ENCODE measurements at places on chromosomes 7 and 10.

DNA sequence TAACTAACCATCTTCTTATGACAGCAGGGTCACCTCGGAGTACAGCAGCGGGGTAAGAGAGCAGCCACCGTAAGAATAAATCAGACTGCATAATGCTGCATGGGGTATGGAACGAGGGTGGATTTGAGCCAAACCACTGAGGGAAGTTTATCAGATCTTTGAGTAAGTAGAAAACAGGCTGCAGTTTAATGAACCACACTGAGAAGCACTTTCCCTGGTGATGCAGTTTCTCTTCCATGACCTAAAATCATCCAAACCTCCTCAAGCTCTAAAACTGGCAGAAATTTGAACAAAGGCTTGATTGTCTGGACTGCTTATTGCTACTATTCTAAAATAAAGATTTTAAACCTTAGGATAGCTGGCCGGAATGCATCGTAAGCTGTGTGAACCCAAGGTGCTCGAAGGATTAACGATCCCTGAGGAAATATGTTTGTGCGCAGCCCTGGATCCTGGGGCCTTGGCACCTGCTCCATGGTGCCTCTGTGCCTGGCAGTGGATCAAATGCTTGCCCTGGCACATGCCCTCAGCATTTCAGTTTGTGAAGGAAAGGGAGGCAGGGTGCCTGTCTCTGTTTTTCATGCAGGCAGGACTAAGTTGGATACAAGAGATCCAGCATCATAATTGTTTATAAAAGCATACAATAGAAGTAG, 322.7 kb downstream of the LHFPL3 start:
- DNase-seq = no peak

GRCh38 chr7:155358948-155359712, 61.5 kb downstream of the INSIG1 start:
- no peak for DNase-seq

DNA sequence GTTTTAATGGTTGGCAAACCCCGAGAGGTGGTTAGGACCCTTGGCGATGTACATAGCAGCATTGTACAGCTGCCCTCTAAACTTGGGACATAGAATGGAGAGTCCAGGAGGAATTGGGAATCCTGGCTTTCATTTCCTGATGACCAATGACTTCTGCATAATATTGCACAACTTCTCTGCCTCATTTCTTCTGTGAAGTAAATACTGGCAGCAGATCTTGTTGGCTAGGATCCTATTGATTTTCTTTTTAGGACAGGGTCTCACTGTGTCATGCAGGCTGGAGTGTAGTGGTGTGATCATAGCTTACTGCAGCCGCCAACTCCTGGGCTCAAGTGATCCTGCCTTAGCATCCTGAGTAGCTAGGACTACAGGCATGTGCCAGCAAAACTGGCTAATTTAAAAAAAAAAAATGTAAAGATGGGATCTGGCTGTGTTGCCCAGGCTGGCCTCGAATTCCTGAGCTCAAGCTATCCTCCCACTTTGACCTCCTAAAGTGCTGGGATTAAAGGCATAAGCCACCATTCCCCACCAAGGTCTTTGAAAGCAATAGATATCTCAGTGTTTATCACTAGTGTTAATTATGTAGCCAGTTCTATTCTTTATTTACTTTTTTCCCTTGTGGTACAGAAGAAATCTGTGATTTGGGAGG, 58.1 kb downstream of the PODXL start:
- no peak for DNase-seq

GRCh38 chr7:90876701-90877100, 280.6 kb downstream of the CDK14 start:
- no peak for DNase-seq

DNA sequence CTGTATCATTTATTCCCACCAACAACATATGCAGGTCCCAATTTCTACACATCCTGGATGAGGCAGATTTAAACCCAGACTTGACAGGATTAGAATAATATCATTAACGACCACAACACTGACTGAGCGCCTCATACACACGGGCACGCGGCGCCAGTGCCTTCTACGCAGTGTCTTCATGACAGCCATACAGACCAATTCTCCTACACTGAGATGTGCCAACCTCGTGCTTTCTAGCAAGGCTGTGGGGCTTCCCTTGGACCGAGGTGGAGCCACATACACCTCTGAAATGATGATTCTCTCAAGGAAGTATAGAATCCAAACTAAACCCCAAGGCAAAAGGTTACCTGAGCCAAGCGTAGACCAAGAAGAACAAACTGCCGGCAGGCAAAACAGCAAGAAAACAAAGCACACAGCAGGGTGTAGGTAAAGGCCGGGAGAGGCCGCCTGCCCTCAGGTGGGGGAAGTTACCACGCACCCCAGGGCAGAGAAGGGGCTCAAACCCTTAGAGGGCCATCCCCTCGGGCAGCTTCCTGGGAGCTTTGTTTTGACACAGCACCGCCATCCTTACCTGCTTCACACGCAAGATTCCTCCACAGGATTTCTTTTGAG, 75.8 kb downstream of the DLG5 start:
- DNase-seq = no peak

GRCh38 chr10:117536866-117537435, 5.6 kb upstream of the EMX2 start:
- no peak for DNase-seq

GRCh38 chr7:13724191-13724976, 265.1 kb downstream of the ETV1 start:
- DNase-seq = no peak

- DNase-seq = no peak
Measured at GRCh38 chr7:14071045-14071444, 81.6 kb upstream of the ETV1 start.

DNA sequence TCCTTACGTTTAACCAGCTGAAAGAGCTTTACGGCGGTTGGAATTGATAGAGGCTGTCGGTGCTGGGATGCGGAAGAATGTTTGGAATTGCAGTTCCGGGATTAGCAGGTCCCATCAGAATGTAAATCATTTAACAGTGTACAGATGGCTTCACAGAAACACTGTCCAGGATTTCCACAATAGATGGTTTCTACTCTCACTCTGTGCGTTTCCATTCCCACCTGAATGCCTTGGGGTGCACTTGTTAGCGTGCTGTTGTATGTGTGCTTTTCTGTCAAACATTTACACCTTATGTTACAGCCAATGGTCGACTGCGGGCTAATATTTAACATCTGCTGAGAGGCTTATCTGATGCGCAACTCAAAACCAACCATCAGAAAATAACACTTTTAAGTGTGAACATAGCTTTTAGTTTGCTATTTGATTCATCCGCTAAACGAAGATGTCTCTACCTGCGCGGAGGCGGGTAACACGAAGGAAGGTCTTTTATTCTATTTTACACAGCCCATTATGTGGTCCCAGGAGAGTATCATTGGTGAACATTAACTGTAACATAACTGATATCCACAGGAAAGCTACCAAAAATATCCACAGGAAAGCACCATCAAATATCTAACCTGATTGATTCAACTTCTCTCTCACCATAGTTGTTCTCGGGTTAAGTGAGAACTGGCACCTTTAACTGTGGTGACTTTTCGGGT, 179.0 kb downstream of the PRPF18 start:
- no peak for DNase-seq

- no peak for DNase-seq
Measured at GRCh38 chr10:104043185-104043830, 42.4 kb downstream of the COL17A1 start.

- no peak for DNase-seq
Measured at GRCh38 chr7:43904533-43905208, 1.7 kb downstream of the URGCP start.

- DNase-seq = no peak
Measured at GRCh38 chr10:8275911-8276310, 221.4 kb downstream of the GATA3 start.

GRCh38 chr7:80294346-80294745, 159.7 kb downstream of the GNAI1 start:
- DNase-seq = no peak

DNA sequence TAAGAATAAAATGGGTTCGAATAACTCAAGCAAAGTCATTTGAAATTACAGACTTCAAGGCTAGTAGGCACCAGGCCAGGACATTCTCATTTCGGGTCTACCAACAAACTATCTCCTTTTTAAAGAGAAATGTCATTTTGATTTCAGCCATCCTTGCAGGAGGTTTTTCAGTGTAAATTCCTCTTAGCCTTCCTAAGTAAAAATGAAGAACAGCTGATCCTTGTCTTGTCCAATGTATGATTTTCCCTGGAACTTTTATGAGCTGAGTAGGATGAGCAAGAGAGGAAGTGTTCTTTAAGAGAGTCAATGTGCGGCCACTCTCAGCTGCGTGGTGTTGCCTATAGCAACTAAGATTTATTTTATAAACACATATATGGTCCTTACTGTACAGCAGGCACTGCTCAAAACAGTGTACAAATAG, 110.1 kb downstream of the PLCE1 start:
- DNase-seq = no peak

GRCh38 chr7:452791-453455, 66.7 kb downstream of the PDGFA start:
- no peak for DNase-seq

- DNase-seq = no peak
Measured at GRCh38 chr10:28914701-28915100, 237.4 kb downstream of the BAMBI start.

- DNase-seq = no peak
Measured at GRCh38 chr7:30838008-30838407, 66.8 kb downstream of the MINDY4 start.

GRCh38 chr10:7243139-7243538, 167.7 kb downstream of the SFMBT2 start:
- no peak for DNase-seq

DNA sequence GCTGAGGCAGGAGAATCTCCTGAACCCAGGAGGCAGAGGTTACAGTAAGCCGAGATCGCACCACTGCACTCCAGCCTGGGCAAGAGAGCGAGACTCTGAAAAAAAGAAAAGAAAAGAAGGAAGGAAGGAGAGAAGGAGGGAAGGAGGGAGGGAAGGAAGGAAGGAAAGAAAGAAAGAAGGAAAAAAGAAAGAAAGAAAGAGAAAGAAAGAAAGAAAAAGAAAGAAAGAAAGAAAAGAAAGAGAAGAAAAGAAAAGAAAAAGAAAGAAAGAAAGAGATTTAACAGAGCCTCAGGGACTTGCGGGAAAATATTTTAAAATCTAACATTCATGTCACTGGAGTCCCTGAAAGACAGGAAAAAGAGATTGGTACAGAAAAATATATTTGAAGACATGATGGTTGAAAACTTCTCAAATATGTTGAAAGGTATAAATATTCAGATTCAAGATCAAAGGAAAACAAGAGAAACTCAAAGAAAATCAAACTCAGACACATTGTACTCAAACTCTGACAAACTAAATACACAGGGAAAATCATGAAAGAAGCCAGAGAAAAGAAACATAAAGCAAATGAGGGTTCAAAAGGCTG, 25.3 kb upstream of the DNAAF5 start:
- DNase-seq = no peak

GRCh38 chr10:125259651-125260050, 99.3 kb upstream of the CTBP2 start:
- no peak for DNase-seq

DNA sequence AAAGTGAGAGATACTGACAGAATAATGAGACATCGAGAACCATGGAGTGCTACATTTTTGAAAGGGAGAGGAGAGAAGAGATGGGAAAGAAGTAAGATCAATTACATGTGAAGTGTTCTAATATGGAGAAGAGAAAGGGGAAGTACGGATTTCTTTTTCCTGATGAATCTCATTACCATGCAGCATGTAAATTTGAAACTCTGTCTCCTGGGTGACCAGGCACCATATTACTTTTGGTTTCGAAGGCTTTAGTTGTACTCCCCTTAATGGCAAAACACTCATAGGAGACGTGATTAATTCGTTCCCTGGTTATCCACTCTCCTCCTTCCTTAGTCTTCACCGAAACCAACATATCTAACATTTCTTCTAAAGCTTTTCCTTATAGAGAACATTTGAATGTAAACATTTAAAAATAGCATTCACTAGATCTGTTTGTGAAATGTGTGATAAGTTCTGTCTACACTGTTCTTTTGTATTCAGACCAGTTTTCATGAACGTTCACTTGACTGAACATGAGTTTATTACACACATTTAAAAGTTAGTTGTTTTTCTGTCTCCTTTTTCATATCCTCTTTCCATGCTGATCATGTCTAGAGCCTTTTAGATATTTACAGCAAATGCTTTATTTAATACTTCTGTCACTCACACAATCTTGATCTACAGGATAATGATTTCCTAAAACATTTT, 80.2 kb upstream of the MSRB2 start:
- DNase-seq = no peak

DNA sequence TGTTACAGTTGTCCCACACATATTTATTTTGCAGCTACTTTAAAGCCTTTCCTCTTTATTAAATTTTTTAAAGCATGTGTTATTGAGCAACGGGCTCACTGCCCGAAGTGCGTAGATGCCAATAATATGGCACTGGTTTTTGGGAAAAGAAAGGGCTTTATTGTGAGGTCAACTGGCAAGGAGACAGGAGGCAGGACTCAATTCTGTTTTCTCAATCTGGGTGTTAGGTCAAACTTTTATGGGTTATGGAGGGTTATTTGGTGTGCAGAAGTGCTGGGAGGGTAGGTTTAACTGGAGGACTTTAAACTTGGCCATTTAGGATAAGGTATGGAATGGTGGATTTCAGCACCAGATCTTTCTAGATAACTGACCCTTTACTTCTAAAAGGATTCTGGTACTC, 183.6 kb downstream of the LRRC4 start:
- DNase-seq = no peak

- no peak for DNase-seq
Measured at GRCh38 chr10:16952610-16953009, 135.4 kb upstream of the RSU1 start.

DNA sequence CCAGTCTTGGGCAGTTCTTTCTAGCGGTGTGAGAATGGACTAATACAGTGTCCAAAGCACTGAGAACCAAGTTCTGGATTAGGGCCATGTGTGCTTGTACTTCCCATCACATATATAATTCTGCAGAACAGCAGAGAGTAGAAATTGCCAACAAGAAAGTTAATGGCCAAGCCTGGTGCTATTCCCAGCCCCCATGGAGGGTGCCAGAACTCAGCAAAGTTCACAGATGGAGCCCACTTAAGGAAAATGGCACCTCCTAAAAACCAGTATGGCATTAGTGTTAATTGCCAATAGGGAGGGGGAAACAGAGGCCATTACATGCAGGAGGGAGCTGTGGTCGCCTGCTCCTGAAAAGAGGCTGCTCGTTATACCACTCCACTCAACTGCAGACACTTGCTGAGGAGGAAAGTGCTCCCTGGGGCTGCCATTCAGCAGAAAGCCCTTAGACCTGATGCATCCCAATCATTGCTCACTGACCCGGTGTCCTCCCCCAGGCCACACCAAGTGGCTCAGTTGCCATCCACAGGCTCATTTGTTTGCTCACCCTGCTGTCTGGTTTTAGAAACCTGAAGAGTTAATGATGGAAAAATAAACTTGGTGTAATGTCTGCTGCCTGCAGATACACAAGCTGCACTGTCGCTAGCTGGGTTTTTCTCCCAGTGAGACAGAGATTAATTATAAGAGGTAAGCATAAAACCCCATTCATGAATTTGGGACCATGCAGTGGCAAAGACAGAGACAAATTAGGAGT, 280.6 kb downstream of the GFRA1 start:
- no peak for DNase-seq

GRCh38 chr10:76287856-76288255, 856.4 kb downstream of the LRMDA start:
- DNase-seq = no peak

- DNase-seq = no peak
Measured at GRCh38 chr10:113735913-113736312, 15.6 kb upstream of the PLEKHS1 start.

- no peak for DNase-seq
Measured at GRCh38 chr7:98027342-98028033, 37.5 kb upstream of the OCM2 start.

- no peak for DNase-seq
Measured at GRCh38 chr7:46664453-46664852, 743.4 kb upstream of the IGFBP3 start.

- DNase-seq = no peak
Measured at GRCh38 chr7:874031-874749, 2.2 kb upstream of the GET4 start.

All from inflammatory macrophage (primary cell).